ENCODE measurements at places on chromosomes 2 and 18. TPM values are rescaled to one million over a fixed set of nuclear protein-coding genes. Genes with fewer than 3 reads are reported as not detected.

The CRYBA2 gene
- total RNA-seq = not detected

The GAREM1 gene
- total RNA-seq = 12.0 TPM

The TOGARAM2 gene
- total RNA-seq = 0.15 TPM

The UCN gene
- total RNA-seq = 0.80 TPM

The EFR3B gene
- 0.98 TPM for total RNA-seq

The CCBE1 gene
- total RNA-seq = 3.5 TPM

The EVA1A gene
- not detected for total RNA-seq

The PLEKHB2 gene
- 75.4 TPM for total RNA-seq

The GATA6 gene
- total RNA-seq = 3.0 TPM

The FKBP1B gene
- total RNA-seq = 11.0 TPM

The VRK2 gene
- 28.2 TPM for total RNA-seq

The ACMSD gene
- total RNA-seq = 0.59 TPM

The SEPTIN10 gene
- total RNA-seq = 100 TPM

The CCDC68 gene
- total RNA-seq = 9.6 TPM

The LIMS2 gene
- 19.4 TPM for total RNA-seq

The DCDC2C gene
- 0.33 TPM for total RNA-seq

The NEB gene
- total RNA-seq = 2.6 TPM

DNA sequence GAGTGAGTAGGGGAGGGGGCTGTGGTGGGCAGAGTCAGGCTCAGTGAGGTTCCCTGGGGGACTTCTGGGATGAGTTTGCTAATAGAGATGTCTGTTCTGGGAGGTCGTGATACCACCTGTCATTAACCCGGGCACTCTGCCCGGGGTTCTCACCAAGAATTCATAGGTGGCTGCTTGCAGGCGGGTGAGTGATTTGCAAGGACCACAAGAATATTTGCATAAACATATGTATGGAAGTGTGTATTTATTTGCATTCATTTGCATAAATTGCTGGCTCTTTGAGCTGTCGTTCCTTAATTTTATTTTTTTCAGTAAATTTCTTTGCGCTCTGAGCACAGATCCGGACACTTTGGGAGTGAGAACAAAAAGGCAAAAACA lies 260.0 kb downstream of the ATAD2B start:
- no peak for DNase-seq

- DNase-seq = no peak
These were observed 45.8 kb downstream of the ATIC start for GRCh38 chr2:215357660-215358059.

- no peak for DNase-seq
These were observed 121.8 kb downstream of the GPR39 start for GRCh38 chr2:132538331-132538855.

- DNase-seq = peak; percentile 17
These were observed 14.3 kb upstream of the FAHD2A start for GRCh38 chr2:95388091-95388692.

- no peak for DNase-seq
These were observed 34.0 kb upstream of the CYP26B1 start for GRCh38 chr2:72181616-72182015.

- DNase-seq = no peak
These were observed 8.0 kb downstream of the XPO1 start for GRCh38 chr2:61529944-61530735.

GRCh38 chr18:62713651-62714247 lies 1.6 kb upstream of the PHLPP1 start:
- no peak for DNase-seq

DNA sequence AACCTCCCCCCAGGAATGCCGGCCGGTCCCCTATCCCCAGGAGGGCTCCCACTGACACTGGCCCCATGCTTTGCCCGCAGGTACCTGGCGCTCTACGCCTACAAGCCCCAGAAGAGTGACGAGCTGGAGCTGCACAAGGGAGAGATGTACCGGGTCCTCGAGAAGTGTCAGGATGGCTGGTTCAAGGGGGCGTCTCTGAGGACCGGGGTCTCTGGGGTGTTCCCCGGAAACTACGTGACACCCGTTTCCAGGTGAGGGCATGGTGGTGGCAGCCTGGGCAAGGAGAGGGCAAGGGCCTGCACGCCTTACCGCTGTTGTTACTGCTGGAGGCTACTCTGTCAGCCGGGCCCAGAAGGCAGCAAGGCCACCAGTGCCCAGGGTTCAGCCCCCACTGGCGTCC lies 181.3 kb downstream of the SEPTIN10 start:
- DNase-seq = no peak

DNA sequence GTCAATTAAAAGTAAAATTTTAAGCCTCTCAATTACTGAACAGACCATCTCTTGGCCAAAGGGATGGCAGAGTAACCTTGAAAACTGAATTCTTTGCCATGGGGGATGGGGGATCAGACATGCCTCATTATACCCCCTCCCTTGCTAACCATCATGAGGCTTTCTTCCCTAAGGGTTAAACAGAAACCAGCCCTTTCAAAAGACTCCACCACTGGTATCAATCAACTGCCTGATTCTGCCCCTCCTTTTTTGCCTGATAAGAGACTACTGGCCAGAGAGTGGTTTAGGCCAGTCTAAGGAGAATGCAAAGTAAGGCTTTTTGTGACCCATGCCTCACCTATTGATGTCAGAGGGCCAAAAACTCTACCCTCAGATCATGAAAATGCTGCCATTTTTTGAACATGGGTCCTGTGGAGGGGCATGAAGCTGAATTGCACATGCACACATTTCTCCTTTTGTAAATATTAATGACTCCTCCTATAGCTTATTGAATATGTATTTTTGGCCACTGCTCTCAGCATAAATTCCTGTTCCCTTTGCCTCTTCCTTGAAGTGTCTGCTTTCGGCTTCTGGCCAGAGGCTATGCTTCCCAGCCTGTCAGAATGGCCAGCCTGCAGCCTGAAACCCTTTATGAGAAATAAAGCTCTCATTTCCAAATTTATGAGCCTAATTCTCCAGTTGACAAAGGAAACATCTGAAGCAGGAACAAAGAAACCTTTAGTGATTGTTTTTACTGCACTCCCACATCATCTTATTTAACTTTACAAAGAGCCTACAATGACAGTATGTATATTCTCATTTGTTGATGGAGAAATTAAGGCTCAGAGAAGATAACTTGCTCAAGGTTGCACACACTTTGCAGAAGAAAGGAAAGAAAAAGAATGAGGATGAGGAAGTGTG lies 270.7 kb upstream of the CELF4 start:
- DNase-seq = no peak

DNA sequence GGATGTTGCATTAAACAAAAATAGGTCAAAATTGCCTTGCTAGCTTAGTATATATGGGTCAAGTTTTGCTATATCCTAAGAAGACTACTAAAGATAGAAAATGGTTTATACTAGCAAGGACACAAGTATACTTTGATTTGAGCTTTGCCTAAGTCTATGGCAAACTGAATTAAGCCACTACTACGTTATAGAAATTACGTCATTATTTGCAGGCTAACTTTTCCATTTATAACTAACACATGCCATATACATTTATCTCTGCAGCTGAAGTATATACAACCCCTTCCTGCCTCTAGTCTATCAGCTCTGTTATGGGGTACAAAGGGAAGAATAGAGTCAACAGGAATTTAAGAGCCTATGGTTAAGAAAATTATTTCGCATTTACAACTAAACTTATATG lies 16.2 kb downstream of the YWHAQ start:
- DNase-seq = no peak

- DNase-seq = no peak
These were observed 20.7 kb downstream of the IGFBP2 start for GRCh38 chr2:216653931-216654365.

- no peak for DNase-seq
These were observed 71.9 kb downstream of the INPP4A start for GRCh38 chr2:98516571-98516970.

- DNase-seq = no peak
These were observed 1.1 kb upstream of the FRZB start for GRCh38 chr2:182867426-182868053.

DNA sequence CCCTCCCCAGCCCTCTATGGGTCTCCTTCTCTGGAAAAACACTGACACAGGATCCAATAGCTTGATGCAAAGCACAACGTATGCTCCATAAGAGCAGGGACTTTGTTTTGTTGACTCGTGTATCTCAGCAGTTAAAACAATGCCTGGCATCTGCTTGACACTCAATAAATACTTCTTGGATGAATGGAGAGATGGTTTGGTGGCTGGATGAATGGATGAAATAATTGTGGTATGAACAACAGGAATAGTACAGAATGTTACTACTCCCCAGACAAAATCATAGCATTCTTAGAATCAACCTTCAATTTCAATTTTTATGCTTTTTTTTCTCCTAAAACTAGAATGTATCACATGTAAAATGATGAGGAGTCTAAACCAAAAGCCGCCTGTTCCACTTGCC lies 57.4 kb downstream of the KCNE4 start:
- no peak for DNase-seq

- no peak for DNase-seq
These were observed 886 bp downstream of the PRKCE start for GRCh38 chr2:45652090-45653031.

GRCh38 chr2:138787053-138787666 lies 7.0 kb upstream of the NXPH2 start:
- DNase-seq = no peak

- no peak for DNase-seq
These were observed 11.5 kb upstream of the POLR1B start for GRCh38 chr2:112530728-112531127.

GRCh38 chr2:220241423-220241822 lies 614.0 kb downstream of the SLC4A3 start:
- no peak for DNase-seq

- DNase-seq = no peak
These were observed 442.8 kb upstream of the SYT4 start for GRCh38 chr18:43720041-43720440.

DNA sequence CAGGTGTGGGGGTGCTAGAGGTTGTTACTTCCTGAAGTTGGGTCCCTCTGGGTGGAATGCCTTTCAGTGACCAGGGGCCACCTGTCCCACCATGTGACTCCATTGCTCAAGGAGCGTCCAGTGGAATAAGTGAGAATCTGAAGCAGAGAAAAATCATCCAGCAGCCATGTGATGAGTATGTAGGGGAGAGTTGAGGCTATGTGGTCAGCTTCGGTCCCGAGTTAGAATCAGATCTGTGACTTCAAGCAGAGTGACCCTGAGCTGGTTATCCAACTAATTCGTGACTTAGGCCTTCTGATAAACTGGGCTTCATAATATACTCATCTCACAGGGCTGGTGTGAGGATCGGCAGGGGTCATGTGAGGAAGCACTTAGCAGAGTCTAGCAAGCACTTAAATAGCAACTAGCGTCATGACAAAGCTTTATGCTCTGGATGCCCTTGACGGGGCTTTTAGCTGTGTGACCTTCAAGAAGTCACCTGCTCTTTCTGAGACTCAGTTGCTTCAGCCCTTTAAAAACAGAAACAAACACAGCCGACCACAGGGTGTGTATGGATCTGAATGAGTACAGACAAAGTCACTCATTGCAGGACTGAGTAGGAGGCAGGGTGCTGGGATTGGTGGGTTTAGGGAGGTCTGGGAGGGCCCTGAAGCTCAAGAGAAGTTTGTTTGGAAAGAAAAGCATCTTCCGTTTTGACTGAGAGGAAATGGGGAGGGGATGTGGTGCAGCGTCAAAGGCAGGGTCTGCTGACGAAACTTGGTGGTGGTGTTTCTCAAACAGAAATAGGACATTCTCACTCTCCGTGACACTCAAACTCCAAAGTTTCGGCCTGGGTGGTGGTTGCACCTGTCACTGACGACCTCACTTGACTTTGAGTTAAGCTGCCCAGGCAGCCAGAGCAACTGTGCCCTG lies 264.0 kb upstream of the CXCR4 start:
- DNase-seq = peak; percentile 20

DNA sequence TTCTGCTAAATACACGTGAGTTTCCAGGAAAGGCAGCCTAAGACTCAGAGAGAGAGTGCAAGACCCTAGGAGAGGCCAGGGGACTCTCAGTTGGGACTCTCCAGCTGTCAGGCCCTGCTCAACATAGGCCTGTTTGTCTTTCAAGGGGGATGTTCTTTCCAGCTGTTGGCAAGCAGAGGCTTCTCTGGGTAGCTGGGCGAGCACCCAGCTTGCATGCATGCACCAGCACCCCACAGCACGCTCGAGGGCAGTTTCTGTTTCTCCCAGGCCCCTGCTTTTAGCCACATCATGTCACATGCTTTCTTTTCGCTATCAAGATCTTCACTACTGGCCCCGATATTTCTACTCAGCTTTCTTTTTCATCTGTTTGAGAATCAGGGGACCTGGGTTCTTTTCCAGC lies 479.3 kb upstream of the HS6ST1 start:
- DNase-seq = no peak

DNA sequence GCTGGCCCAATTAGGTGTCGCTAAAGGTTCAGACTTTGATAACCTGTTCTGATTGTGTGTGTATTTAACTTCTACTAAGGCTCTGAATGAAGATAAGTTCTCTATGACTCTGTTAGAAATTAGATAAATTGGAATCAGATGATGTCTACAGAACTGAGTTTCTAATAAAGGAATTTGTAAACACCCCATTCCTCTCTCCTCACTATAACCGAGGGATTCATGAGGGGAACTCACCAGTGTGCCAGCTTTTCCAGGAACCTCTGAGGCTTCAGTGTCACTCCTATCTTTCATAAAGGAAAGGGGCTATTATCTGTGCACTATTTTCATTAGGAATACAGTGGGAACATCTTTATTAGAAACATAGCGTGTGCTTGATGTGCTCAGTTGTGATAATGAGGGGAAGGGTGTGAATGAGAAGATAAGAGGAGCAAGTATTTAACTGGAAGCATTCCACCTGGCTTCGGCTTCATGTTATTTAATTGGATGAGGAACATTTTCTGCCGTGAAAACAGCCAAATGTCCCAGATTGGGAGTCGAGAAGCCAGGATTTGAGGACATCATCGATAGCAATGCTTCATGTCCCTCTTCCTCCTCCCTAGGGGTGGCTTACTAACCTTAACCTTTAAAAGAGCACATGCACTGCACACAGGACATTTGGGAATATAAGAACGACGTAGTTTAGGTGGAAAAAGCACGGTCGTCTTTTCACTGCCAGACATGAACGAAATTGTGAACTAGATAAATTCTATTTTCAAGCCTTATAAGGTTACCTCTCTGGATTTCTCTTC lies 84.8 kb upstream of the TCF4 start:
- DNase-seq = no peak

- DNase-seq = peak; percentile 82
These were observed 46.8 kb downstream of the EPG5 start for GRCh38 chr18:45920367-45920766.

- DNase-seq = no peak
These were observed 44.5 kb downstream of the TWSG1 start for GRCh38 chr18:9379118-9379517.

- DNase-seq = no peak
These were observed 199.8 kb downstream of the KCNE4 start for GRCh38 chr2:223251656-223252229.
